ENCODE measurements at places on chromosomes 16 and 17. TPM values are rescaled to one million over a fixed set of nuclear protein-coding genes. Genes with fewer than 3 reads are reported as not detected.

DNA sequence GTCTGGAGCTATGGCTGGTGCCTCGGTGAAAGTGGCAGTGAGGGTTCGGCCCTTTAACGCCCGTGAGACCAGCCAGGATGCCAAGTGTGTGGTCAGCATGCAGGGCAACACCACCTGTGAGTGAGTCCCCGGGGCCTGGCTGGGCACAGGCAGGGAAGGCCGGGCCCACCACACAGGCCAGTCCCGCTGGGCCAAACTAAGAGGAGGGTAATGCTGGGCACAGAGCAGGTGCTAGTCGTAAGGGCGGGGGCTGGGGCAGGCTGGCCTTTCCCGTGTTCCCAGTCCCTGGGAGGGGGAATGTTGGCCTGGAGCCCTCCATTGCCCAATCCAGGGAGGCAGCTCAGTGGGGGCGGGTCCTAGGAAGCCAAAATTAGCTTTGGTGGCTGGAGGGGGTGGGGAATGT is 2.5 kb downstream of the KIF1C start:
- no peak for DNase-seq

DNA sequence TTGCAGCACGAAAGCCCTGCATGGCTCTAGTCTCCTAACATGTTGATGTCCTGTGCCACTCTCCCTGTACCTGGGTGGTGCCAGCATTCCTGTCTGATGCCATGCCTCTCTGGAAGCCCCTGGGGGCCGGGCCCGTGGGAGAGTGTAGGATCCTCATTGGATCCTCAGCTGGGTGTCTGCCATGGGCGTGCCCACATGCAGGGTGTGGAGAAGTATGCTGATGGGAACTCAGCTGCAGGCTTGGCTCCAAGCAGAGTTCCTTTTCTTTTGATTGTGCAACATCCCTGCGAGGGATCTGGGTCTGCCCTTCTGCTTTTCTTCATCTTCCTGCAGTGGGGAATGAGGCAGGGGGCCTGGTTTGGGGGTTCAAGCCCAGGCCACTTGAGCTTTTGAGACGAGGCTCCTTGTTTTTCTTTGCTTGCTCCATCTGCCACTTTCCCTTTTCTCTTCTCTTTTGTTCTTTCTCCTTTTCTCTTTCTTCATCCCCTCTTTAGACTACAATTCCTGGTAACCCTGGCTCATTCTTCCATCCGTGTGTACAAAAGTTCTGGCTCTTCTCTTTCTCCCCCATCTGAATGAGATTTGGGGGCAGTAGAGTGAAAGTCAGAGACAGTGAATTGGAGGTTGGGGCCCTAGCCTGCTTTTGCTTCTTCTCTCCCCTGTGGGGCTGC is 32.9 kb downstream of the KSR1 start:
- DNase-seq, result peak; percentile 69

DNA sequence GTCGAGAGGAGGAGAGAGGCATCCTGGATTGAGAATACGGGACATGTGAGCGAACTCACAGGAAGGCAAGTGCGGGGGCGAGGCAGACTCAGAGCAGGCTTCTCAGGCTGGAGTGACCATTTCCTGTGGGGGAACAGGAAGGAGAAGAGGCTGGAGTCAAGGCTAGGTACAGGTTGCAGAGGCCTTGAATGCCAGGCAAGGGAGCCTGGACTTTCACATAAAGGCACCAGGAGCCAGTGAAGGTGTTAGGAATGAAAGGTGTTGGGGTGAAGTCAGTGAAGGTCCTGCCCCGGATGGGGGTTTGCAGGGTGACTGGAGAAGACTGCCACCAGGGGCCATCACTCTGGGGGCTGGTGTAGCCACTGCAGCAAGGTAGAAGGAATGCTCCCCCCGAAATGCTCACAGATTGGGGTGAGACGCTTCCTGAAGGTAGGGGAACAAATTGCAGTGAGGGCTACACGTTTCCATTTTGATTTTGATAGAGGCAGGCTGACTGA is 5.3 kb upstream of the GPRC5C start:
- peak; percentile 43 for DNase-seq

- no peak for DNase-seq
Measured at GRCh38 chr17:34255381-34255732, 272 bp downstream of the CCL2 start.

DNA sequence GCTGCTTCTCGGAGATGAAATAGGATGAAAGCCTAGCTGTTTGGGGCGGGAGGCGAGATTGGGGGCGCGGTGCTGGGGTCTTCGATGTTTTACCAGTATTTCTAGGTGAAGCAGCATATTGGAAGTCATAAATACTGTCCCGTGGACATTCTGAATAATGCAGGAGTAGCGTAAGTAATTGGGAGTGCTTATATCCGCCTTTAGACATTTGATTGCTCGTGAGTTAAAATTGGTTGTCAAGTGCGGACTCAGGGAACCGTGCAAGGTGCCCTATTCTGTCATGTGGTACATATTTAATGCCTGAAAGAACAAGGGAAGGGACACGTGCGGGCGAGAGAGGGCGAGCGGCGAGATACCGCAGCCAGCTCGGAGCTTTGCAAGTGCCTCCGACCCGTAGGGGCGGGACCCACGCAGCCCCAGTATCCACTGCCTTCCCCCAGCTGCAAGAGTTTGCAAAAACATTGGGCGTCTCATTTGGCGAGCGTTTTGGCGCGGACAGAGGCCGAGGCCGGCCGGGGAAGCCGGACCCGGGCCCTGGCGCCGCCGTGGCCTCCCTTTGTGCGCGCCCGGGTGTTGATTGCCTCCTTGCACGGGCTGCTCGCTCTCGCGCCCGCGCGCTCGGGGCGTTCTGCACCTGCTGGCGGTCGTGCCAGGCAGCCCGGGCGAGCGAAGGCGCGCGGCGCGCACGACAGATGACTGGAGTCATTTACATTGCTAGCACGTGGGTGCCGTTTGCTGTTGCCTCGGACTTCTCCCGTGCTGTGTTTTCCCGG is 849.8 kb upstream of the RBFOX1 start:
- no peak for DNase-seq

The CFAP97D1 gene
- total RNA-seq, result not detected

The SLC38A10 gene
- total RNA-seq, result 60.7 TPM

- peak; percentile 54 for DNase-seq
Measured at GRCh38 chr16:17364319-17365210, 106.2 kb downstream of the XYLT1 start.

The GAST gene
- total RNA-seq, result not detected

- peak; percentile 26 for DNase-seq
Measured at GRCh38 chr17:10211666-10212065, 13.3 kb upstream of the GAS7 start.

GRCh38 chr16:86508947-86509758 is 1.2 kb upstream of the FOXF1 start:
- DNase-seq, result peak; percentile 82

DNA sequence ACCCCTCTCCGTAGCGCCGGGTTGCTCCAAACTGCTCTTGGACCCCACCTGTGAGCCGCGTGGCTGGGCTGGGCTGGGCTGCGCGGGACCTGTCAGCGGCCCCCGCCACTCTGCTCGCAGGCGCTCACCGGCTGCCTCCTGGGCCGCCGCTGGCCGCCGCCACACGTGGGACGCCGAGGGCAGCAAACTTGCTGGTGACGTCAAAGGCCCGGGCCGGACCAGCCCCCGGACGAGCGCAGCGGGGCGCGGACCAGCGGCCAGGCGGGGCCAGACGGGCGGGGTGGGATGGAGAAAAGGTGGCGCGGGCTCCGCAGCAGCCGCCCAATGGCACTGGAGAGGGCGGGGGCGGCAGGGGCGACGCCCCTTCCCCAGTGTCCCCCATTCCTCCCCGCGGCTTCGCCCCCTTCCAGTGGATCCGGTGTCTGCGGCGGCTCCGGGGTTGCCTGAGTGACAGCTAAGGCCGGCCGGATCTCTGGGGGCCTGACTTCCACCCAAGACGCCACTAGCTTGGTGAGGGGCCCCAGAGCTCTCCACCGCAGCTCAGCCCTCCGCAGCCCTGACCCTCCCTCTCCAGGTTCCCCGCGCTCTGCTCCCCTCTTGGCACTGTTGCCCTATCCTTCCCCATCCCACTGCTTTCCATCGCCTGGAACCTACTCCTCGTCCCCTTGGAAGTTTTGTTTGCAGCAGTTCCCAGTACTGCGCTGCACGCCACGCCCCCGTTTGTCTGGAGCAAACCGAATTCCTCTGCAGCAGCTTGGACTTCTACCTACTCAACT is at the start of gene HS3ST3A1:
HS3ST3A1 (minus strand) TSS at position 154 of the 776 bp plus-strand sequence. CDS start 800 bp downstream, outside the sequence.
- peak; percentile 91 for DNase-seq

The MPHOSPH6 gene
- 62.8 TPM for total RNA-seq

DNA sequence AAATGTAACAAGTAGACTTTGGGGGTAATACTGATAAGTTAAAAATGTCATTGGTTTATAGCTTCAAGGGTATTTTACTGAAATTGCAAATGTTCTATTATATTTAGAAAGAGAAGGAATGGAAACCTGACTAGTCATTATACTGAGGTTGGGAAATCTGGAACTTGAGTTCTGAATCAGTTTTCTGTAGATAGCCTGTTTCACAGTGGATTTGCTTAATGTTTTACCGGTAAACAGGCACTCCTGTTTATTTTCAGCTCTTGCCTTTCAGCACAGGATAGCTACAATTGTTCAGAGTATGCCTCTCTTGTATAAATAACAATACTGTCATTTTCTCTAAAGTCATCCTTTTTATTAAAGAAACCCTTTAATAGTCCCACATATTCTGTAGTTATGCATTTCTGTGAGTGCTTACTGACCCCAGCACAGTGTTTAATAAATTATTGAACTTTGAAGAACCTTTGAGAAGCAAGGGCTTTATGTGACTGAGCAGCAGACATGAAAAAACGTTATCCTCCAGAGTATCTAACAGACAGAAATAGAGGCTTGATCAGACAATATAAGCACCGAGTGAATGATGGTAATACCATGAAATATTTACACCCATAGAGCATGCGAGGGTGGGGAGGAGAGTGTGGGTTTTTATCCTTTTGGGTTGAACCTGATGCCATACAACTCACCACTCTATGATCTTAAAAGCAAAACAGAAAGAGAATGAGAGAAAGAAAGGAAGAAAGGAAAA is 58.2 kb downstream of the FTO start:
- no peak for DNase-seq

The MYO15B gene
- total RNA-seq, result 0.48 TPM

The SCNN1G gene
- total RNA-seq, result 0.06 TPM

DNA sequence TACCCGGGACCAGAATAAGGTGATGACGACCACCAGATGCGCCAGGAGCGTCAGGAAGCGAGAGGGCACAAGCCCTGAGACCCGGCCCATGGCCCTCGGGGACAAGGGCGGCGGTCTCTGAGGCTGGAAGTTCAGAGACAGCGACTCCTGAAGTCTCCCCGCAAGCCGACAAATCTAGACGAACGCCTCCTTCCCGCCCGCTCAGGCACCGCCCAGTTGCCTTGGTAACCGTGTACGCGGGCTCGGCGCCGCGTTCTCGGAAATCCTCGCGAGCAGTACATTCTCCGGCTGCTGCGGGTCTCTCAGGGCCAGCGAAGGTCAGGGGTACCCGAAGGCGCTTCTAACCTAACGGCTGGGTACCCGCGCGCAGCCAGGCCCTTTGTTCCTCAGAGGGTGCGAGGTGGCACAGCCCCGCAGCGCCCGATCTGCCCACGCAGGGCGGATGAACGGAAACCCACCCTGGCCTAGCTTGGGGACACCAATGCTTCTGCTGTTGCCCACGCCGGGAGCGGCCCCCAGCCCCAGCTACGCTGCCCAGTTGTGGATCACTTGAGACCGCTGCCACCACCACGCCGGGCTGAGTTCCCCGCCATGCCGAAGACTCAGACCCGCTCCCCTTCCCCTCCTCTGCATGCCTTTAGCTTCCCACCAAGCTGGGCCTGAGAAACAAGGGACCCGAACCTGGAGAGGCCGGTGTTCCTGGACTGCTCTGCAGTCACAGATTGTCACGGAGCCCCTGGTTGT is at the start of gene TMEM107:
TMEM107 (minus strand) TSS at position 184 of the 744 bp plus-strand sequence; CDS start at position 90, 94 bp downstream.
- DNase-seq, result peak; percentile 86

DNA sequence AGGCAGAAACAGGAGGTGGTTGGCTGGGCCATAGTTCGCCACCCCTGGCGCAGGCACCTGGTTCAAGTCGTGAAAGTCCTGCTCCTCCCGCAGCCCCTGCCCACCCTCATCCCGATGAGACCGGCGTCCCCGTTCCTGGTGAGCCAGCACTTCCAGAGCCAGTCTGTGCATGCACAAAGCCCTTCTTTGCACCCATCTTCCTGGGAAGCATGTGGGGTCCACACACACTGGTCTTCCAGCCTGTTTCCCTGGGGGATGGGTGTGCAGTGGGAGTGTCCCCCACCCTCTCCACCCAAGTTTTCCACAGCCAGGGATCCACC is 1.6 kb upstream of the ZG16B start:
- DNase-seq, result no peak

The PDK2 gene
- 5.7 TPM for total RNA-seq

GRCh38 chr17:82869536-82869935 is 29.7 kb upstream of the ZNF750 start:
- no peak for DNase-seq

GRCh38 chr16:85006639-85007038 is 4.7 kb downstream of the ZDHHC7 start:
- DNase-seq, result no peak

DNA sequence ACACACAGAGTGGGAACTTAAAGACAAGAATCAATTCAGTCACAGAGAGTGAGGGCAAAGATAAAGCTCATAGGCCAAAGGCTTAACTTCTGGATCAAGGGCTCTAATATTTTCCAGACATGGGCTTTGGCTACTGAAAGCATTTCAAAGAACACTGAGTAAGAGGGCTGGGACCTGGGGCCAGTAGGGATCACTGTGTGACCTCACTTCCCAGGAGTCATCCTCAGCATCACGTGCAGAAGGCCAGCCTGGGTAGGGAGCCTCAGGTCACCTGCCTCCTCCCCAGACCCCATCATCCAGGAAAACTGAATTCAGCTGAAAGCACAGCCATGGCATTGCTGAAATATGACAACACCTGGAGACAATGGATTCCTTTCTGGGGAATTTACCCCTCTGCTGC is 163.5 kb downstream of the RAB11FIP4 start:
- no peak for DNase-seq

The SLC52A1 gene
- total RNA-seq, result not detected

- no peak for DNase-seq
Measured at GRCh38 chr16:50679676-50680555, 1.2 kb downstream of the SNX20 start.

GRCh38 chr17:4796552-4796920 is 572 bp downstream of the PSMB6 start:
- peak; percentile 67 for DNase-seq

The KRT16 gene
- total RNA-seq, result 1.0 TPM

GRCh38 chr16:69236319-69236718 is 49.4 kb downstream of the SNTB2 start:
- DNase-seq, result no peak

DNA sequence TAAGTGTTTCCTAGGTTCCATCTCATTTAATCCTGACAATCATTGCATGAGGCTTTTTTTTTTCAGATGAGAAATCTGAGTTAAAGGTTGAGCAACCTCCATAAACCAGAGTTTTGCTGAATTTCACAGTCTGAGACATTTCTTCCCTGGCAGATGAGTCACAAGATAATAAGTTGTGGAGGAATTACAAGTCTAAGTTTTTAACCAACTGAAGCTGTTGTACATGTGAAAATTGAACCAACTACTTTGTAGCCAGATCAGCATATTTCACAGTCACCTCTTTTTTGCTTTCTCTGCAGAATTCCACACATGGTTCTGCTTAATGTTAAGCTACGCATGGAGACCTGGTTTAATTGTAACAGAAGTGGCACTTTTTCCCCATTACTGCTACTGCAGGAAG is 765.6 kb downstream of the CDH11 start:
- DNase-seq, result peak; percentile 52
